ENCODE measurements at places on chromosomes 4 and X.

GRCh38 chrX:15129412-15129811 lies 140.5 kb downstream of the ASB9 start:
- DNase-seq = no peak

GRCh38 chrX:30910124-30910860 lies 21.2 kb upstream of the TAB3 start:
- no peak for DNase-seq

GRCh38 chr4:153649572-153649991 lies 34.5 kb upstream of the TLR2 start:
- DNase-seq = peak; percentile 8

- DNase-seq = no peak
Measured at GRCh38 chr4:113147498-113148111, 98.2 kb downstream of the ANK2 start.

- no peak for DNase-seq
Measured at GRCh38 chr4:90572996-90573395, 445.8 kb downstream of the CCSER1 start.
